ENCODE measurements at places on chromosomes 13 and 19.

- no peak for DNase-seq
Measured at GRCh38 chr19:21786936-21787335, 19.6 kb upstream of the ZNF100 start.

DNA sequence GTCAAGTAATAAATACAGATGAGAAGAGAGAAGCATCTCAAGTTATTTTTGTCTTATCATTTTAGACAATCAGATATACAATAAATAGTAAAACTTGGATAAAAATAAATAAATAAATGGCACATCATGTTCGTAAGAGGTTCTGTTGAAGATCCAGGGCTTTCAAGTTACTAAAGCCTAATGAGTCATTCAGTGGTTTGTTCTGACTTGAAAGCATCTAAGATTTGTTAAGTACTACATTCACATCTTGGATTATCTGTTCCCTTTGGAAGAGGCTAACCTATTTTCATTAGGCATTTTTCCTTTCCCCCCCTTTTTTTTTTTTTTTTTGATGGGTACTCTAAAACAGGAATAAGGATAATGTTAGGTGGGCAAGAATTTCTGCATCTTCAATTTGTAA is 429.3 kb downstream of the PCDH20 start:
- no peak for DNase-seq

GRCh38 chr13:103140001-103140671 is 73.9 kb upstream of the SLC10A2 start:
- no peak for DNase-seq

DNA sequence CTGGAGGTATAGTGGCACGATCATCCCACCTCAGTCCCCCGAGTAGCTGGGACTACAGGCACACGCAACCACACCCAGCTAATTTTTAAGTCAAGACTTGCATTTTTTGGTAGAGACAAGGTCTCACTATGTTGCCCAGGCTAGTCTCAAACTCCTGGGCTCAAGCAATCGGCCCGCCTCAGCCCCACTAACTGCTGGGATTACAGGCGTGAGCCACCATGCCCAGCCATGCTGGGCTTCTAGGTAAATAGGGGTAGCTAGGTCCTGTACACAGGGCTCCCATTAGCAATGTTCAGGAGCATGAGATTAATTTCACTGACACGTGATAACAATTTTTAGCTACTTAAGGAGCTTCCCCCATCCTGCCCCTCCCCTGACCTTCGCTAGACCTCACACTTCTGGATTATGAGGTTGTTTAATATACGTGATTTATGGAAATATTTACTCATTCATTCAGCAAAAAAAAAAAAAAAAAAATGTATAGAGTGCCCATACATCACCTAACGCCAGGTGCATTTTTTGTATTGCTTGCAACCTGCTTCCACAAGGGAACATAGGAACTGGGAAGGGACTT is 19.2 kb downstream of the TMEM272 start:
- no peak for DNase-seq

DNA sequence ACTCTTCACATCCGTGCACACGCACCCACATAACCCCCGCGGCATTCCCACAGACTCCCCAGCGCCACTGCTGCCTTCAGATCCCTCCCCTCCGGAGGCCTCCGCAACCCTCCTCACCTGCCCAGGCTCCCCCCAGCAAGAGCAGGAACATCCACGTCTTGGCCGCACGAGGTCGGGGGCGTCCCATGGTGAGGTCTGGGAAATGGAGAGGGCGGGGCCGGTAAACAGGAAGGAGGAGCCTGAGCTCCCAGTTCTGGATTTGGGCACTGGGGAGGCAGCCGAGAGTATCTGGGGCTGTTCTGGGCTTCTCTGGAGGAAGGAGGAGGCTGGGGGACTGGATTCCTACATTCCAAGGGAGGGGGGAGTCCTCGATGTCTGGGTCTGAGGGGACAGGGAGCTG is 423 bp downstream of the KLK8 start:
- DNase-seq, result no peak

- no peak for DNase-seq
Measured at GRCh38 chr13:39938596-39938995, 283.1 kb downstream of the COG6 start.

DNA sequence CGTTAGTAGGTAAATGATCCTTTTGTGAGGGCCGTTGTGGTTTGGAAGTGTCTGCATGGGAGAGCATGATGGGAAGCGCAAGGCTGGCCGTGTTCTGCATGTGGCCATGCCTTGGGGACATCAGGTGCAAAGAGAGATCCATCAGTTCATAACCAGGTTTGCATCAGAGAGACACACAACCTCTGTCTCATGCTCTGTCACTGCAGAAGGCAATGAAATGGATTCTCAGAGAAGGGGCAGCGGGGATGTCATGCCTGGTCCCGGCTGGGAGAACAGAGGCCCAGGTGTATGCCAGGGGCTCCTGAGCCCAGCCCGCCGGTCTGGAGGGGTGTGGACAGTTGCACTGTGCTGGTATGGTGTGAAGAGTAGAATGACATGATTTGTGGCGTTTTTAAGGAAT is 60.2 kb downstream of the GGACT start:
- no peak for DNase-seq

- DNase-seq, result no peak
Measured at GRCh38 chr13:58712191-58712590, 1080.6 kb downstream of the PCDH17 start.

DNA sequence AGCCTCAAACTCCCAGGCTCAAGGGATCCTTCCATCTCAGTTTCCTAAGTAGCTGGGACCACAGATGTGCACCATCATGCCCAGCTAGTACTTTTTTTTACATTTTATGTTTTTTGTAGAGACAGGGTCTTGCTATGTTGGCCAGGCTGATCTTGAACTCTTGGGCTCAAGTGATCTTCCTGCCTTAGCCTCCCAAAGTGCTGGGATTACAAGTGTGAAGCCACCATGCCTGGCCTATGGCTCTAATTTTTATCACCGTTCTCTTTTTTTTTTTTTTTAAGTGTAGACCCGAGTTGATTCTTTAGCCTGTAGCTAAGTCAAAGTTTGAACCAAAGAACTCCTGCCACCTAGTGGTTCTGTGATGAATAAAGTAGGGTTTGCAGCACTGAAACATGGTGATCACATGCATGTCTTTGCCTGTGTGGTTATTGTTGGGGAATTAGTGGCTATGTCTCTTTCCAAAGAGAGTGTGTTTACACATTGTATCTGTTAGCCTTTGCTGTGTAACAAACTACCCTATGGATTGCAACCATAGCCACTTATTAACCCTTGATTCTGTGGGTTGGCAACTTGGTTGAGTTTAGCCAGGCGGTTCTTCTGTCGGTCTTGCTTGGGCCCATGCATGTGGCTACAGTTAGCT is 11.6 kb downstream of the NFILZ start:
- DNase-seq, result no peak

DNA sequence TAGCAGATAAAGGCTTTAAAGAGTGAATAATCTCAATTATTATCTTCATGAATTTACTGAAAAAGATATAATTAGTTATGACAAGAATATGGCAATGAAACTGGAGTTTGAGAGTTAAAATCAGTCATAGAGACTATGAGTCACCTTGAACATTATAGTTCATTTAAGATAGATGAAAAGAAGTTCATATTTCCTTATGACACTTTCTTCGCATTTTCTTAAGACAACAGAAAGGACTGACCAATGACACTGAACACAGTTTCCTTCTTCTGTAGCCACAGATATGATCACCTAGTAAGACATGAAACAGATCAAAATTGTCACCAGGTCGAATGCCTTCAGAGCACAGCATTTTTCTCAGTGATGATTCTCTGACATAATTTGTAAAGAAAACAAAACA is 202.1 kb downstream of the KLF12 start:
- no peak for DNase-seq

GRCh38 chr19:52935434-52935833 is 12.2 kb upstream of the ZNF888 start:
- no peak for DNase-seq

DNA sequence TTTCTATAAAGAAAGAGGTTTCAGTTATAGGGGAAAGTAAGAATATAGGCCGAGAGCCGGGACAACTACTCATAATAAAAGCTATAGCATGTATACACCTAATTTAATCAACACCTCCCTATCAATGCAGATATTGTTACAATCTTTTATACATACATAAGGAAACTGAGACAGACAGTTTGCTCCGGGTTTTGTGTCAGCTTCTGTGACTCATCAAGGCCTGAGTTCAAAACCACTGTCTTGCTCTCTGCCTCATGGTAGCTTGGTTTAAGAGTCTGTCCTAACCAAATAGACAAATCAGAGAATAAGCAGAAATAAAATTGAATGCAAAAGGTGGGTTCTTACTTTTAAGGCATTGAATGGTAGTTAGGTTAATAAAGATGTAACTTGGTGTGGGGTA is 222.9 kb downstream of the GGACT start:
- no peak for DNase-seq

GRCh38 chr13:21202767-21203531 is 26.5 kb downstream of the MRPL57 start:
- DNase-seq, result no peak

- no peak for DNase-seq
Measured at GRCh38 chr19:30653646-30654386, 281.6 kb downstream of the ZNF536 start.

GRCh38 chr13:101749584-101749983 is 297.1 kb downstream of the ITGBL1 start:
- DNase-seq, result no peak

DNA sequence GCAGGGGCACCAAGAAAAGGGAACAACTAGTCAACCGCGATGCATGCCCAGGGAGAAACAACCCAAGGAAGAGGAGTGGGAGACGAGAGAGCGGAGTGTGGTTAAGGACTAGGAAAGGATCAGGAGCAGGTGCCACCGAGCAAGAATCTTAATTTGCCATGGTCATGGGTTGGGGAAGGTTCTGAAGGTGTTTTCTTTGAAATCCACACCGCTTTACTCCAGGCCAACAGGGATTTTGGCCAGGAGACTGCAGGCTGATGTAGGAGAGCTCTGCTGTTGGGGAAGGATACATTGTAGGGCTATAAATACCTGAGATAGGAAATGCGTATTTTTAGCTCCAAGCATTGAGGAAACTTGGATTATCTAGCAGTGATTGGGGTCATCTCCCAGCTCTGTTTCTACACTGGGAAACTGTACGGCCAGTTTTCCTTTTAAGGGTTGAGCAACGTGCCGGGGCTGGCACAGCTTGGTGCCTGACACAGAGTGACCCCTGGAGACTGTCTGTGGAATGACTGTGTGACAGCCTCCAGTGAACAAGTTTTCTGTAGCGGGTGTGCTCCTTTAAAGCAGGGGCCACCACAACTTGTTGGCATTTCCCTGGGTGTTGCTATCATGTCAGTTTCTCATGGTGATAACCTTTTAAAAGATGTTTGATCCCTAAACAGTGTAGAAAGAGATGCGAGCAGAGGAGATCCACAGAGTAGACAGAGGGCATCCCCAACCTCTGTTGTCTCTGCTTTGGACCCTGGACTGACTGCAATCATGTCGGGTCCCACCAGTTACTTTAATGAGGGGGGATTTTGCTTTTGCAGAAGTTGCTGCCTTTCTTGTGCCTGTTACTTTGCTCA is 34.3 kb downstream of the ZNF536 start:
- no peak for DNase-seq

GRCh38 chr19:6092329-6093286 is 17.7 kb downstream of the RFX2 start:
- DNase-seq, result no peak

GRCh38 chr13:49357694-49358093 is 86.2 kb downstream of the CAB39L start:
- no peak for DNase-seq

DNA sequence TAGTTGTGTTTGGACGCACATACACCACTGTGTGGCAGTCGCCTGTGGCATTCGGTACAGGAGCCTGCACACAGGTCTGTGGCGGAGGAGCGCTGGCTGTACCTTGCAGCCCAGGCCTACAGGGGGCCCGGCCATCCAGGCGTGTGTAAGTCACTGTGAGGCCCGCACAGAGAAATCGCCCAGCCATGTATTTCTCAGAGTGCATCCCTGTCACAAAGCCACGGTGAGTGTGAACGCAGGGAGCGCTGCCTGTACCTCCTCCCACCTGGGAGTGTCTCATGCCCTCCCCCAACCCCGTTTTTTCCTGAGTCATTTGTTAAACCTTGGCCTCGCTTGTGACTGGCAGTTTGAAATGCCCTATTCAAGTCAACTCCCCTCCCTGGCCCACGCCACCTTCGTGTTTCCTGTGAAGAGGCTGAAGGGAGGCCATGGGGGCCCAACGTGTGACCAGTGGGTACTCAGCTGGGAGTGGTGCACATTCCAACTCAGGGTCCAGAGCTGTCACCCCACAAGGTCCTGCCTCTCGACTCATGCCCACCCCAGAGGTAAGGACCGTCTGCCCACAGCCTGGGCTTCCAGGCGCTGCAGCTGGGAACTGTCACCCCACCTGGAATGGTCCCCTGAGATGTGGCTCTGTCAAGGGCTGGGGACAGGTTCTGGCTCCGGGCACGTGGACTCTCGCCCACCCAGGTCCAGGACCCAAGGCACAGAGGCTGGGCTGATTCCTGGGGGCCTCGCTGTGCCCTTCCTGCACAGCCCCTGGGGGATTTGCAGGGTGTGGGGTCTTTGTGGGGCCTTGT is 11.6 kb upstream of the RASA3 start:
- DNase-seq, result no peak

- DNase-seq, result no peak
Measured at GRCh38 chr13:99980201-99980823, 1.3 kb upstream of the ZIC2 start.

GRCh38 chr13:50531917-50532899 is 311.3 kb downstream of the DLEU7 start:
- no peak for DNase-seq

DNA sequence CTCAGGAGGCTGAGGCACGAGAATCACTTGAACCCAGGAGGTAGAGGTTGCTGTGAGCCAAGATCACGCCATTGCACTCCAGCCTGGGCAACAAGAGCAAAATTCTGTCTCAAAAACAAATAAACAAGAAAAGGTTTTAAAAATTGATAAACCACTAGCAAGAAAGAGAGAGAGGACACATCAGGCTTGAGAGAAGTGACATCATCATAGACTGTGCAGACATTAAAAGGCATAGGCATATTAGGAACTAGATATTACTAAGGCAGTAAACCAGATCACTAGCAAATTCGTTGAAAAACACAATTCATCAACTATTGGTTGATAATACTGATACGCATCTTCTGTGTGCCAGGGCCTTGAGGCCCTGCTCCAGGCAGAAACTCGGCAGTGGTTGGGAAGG is 7.7 kb downstream of the A1BG start:
- DNase-seq, result no peak

DNA sequence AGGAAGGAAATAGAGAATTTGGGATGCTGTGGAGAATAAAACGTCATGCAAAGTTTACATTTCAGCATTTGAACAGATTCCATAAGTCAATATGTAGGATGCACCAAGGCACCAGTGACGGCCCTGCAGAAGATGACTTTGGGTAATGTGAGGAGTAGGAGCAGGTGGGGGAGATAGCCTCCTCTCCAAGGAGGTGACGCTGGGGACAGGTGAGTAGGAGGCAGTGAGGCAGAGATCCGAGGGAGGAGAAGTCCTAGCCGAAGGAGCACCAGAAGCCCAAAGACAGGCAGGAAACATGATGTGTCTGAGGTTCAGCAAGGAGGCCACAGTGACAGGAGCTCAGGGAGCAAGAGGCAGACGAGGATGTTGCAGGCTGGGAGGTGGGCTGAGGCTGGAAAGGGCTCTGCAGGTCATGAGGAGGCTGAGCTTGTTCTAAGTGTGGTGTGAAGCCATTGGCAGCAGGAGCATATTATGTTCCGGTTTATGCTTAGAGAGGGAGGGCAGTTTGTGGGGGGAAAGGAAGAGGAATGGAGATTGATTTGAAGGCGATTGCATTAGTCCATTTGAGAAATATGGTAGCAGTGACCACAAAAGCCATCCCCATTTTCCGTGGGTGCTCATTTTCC is 55.7 kb upstream of the C1QTNF9 start:
- DNase-seq, result no peak

GRCh38 chr19:4187313-4188122 is 5.0 kb downstream of the ANKRD24 start:
- DNase-seq, result no peak

GRCh38 chr13:112587764-112588489 is at the start of gene TUBGCP3:
TUBGCP3 (minus strand) TSS chr13:112588153; CDS start chr13:112587980, 173 bp downstream.
- DNase-seq, result peak; percentile 73
